ENCODE measurements at places on chromosomes 1 and 21.

GRCh38 chr1:148353461-148354283 is 129.4 kb downstream of the PPIAL4G start:
- DNase-seq = no peak

DNA sequence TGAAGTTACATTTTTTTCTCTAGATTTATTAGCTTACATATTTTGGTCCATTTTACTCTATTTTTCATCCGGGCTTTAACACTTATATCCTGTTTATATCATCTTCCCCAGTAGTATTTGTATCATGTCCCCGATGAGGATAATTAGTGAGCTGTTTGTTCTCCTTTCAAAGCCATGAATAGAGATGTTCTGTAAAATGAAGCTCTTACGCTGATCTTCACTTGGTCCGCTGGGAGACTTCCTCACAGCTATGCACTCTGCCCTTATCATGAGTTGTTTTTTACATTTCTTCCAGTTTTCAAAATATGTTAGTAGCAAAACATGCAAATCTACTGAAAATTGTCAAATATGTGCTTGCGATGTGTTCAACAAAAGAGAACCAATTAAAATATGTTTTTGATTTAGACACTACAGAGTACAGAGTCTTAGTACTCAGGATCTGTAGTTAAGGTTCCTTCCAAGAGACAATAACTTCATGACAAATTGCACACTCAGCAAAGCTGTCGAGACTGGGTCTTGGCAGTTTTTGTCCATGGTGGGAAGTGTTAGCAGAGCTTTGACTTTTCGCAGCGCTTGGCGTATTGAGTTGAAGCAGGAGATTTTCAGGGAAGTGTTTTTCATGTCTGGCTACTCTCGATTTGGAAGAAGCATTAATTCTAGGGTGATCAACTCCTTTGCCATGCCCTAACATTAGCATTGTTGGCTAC is 292.0 kb upstream of the ADAMTS5 start:
- no peak for DNase-seq

GRCh38 chr1:194184974-194185373 is 998.6 kb upstream of the B3GALT2 start:
- no peak for DNase-seq

- DNase-seq = no peak
These were observed 86.2 kb downstream of the NGF start for GRCh38 chr1:115251856-115252255.

- no peak for DNase-seq
These were observed 98.1 kb downstream of the TM2D1 start for GRCh38 chr1:61626816-61627215.
